Transverse colon (tissue), 4 donors: ENCODE measurements at places on chromosomes 4 and X. TPM values are rescaled to one million over a fixed set of nuclear protein-coding genes. Genes with fewer than 3 reads are reported as not detected.
A peak's percentile ranks its signal among the peaks of the same experiment; 100 is the strongest.

DNA sequence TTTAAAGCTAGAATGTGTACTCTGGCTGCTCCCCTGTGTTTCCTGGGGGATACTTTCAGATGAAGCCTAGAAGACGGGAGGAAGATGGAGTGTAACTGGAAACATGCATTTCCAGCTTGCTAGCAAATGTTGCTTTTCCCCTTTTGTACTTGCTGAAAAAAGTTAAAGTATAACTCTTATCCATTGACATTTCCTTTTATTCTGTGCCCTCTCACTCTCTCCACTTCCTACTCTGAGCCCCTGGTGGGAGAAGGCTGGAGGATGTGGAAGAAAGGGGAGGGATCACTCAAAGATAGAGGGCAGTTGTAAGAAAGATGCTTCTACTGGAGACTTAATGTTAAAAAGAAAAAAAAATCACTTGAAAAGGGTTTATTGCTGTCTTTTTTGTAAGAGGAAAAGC lies 396.5 kb downstream of the DTHD1 start:
- no peak for DNase-seq

DNA sequence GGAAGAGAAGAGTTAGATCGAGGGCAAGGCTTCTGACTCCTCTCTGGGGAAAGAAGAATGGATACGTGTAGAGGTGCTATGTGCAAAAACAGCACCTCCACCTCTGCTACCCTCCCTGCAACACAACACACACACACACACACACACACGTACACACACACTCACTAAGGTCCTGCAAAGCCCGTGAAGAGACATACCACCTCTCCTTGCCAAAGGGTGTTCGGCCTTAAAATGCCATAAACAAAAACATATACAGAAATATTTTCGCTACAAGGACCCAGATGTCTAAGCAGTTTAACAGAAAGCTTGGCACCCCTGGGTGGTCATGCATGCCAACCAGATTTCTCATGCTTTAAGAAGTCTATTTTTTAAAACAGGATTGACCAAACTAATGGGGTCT lies 1.5 kb downstream of the TIFA start:
- DNase-seq = no peak

GRCh38 chrX:130330706-130331105 lies 9.0 kb upstream of the SLC25A14 start:
- peak; percentile 47 for DNase-seq

DNA sequence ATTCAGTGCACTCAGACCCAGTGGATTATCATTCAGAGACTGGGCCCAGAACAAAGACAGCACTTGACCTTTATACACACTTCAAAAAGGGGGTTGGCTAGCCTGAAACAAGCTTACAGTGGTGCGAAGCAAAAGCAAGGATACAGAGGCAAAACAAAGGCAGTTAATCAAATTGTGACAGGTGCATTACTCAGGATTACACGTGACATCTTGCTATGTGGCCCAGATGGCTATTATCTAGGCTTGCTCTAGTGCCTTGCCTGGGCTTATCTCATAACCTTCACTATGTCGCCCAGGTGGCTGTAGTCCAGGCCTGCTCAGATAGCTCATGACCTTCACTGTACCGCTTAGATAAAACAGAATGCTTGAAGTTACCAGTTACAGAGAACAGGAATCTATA lies 1092.1 kb upstream of the PRKX start:
- no peak for DNase-seq

DNA sequence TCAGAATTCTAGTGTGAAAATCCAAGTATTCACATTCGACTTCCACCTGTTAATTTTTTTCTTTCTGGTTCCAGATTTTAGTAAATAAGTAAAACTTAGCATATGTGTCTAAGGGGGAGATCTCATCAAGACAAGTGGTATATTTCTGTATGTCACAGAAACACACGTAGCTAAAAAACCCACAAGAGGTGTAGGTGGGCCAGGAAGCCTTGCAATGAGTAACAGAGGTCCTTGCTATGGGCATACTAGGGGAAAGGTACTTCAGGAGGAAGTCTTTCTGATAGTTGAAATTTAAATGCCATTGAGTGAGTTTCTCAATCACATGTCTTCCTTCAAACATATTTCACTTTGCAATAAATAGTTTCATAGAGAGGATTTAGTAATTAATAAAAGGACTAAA lies 315.8 kb downstream of the MID1IP1 start:
- DNase-seq = no peak

- no peak for DNase-seq
Measured at GRCh38 chr4:143163614-143164013, 21.1 kb upstream of the USP38 start.

DNA sequence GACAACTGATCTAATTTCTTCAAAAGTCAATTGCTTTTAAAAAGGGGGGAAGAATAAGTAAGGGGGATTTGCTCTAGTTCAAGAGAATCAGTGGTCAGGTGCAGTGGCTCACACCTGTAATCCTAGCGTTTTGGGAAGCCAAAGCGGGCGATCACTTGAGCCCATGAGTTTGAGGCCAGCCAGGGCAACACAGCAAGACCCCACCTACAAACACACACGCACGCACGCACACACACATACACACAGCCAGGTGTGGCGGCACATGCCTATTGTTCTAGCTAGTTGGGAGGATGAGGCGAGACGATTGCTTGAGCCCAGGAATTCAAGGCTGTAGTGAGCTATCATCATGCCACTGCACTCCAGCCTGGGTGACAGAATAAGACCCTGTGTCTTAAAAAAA lies 9.6 kb downstream of the GRSF1 start:
- DNase-seq = no peak

GRCh38 chrX:102835504-102836146 lies 101.4 kb upstream of the RAB40AL start:
- no peak for DNase-seq

GRCh38 chr4:159240687-159241086 lies 137.8 kb downstream of the RAPGEF2 start:
- no peak for DNase-seq

DNA sequence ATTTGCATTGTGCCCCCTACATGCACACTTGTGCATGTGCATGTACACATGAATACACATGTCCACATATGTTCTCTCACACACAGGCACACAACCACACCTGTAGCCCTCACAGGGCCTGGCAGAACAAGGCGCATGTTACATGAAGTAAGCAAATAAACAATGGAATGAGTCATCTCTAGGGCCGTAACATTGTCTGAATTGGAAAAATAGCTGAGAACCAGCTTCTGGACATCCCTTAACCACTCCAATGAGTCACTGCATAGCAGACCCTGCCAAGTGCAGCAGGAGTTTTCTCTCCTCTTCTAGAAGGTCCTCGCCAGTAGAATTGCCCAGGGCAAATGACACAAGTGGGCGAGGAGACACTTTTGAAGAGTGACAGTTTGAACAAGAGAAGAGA lies 66.1 kb downstream of the MAGEA10 start:
- no peak for DNase-seq

DNA sequence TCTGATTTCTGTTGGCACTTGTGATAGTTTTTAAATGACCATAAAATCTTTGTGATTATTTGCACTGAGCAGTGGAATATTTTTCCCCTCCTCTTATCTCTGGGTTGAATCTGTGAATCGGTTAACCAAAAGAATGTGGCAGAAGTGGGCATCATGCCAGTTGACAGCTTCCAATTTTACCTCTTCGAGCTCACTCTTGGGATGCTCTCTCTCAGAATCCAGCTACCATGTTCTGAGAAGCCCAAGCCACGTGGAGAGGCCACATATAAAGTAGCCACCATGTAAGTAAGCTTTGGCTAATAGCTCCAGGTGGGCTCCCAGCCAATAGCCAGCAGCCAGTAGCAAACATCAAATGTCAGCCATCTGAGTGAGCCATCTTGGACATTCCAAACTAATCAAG lies 12.9 kb upstream of the WDR19 start:
- DNase-seq = no peak

- DNase-seq = no peak
Measured at GRCh38 chr4:77177199-77177598, 20.2 kb downstream of the CCNG2 start.

DNA sequence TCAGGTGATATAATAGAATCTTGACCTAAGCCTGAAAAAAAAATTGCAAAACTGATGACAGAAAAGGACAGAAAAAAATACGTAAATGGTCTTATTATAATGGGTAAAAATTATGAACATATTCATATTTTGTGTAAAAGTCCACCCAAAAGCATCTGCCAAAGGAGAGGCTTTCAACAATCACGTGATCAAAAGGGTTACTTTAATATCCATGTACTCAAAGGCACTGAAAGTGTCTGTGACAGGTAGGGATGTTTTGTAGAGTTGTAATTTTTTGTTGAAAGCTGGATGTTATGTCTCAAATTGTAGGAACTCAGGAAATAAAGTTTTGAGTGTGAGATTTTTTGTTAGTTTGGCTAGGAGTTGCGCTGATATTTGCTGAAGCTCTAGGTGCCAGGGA lies 144.8 kb upstream of the GALNTL6 start:
- DNase-seq = no peak

DNA sequence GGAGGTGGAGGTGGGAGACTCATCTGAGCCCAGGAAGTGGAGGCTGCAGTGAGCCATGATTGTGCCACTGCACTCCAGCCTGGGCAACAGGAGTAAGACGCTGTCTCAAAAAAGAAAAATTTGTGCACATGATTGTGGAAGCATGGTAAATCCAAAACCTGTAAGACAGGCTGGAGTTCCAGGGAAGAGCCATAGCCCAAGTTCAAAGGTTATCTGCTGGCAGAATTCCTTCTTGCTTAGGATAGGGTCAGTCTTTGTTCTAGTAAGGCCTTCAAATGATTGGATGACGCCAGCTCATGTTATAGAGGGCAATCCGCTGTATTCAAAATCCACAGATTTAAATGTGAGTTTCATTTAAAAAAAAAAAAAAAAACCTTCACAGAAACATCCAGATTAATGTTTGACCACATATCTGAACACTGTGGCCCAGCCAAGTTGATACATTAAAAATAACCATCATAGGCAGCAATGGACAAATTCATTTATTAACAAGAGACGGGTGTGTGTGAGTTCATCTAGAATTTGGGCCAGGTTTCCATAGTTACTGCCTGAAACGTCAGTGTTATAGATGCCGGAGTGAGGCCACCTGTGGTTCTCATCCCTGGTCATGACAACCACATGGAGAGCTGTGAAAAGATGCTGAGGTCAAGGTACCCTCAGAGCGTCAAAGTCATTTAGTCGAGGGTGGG lies 35.2 kb upstream of the SLC2A9 start:
- DNase-seq = no peak

- DNase-seq = no peak
Measured at GRCh38 chr4:112253382-112254000, 21.9 kb downstream of the AP1AR start.

GRCh38 chr4:37872310-37872988 lies 18.4 kb upstream of the TBC1D1 start:
- DNase-seq = no peak

DNA sequence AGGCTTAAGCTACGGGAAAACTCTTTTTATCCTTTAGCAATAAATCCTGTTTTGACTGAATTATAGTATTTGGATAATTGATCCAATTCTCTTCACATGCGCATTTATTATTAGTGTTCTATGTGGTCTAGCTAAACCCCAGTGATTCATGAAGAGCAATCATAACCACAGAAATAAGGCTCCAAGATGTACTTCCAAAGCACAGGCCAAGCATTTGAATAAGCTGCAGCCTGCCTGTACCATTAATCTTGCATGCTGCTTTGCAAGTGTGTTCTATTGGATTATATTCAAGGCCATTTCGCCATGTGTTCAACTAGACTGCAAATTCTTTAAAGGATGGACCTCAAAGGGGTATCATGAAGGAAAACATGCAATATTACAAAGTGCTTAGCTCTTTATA lies 385.2 kb upstream of the FAT1 start:
- no peak for DNase-seq

DNA sequence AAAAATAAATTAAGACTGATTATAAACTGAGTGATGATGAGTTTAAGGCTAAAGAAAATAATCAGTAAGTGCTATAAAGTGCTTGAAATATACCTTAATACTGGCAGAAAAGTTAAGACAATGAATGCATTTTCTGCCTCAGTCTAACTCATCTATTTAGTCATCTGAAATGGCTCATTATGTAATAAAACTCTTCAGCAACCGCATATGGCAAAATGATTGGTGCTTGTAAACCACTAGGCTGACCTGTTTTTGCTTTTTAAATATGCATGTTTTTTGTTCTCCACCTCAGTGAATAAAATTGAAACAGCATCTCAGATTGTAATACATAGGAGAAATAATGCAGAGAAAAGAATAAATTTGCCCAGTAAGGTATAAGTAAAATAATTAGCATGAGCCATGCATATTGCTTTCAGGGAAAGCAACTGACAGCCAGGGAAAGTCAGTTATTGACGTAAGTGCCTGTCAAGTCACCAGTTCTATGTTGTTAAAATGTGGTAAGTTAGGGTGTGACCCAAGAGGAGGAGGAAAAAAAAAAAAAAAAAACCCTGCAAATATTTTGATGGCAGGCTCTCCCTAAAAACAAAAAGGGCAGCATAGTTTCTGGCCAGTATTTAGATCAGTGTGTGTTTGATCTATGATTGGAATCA lies 167.5 kb downstream of the PALLD start:
- no peak for DNase-seq

DNA sequence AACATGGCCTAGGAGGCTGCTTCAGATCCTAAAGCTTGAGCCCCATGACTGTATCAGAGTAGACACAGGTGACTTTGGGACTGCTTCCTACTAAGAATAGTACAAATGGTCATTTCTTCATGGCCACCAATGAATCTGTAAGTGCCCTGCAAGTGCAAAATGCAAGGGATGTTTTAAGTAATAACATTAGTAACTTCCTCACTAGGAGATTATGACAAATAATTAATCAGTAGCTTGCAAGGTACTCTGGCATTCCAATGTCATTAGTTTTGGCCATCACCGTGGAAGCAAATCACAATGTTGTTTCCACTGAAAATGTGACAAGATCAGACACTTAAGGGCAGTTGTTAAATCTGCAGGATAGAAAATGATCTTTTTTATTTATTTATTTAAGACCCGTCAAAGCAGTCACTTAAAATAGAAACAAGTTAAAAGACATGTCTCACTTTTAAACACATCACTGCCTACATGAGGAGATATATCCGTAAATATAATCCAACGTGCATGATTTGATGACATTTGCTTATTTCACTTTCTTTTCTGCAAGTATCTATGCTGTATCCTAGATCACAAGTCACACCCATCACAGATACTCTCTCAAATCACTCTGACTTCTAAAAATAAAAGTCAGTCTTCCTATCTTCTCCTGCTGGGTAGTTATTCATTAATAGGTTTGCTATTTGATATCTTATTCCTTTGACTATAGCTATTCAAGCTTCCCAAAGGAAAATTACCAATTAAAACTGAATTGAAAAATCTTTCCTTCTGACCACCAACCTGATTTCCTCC lies 400.6 kb downstream of the IL15 start:
- no peak for DNase-seq

- no peak for DNase-seq
Measured at GRCh38 chr4:78418406-78418805, 133.2 kb upstream of the ANXA3 start.

- DNase-seq = no peak
Measured at GRCh38 chr4:189129044-189129694, 811.5 kb upstream of the FRG1 start.

SSX2 gene
- not detected for total RNA-seq

CAPN6 gene
- 1.8 TPM for total RNA-seq

SPATA18 gene
- total RNA-seq = 11.2 TPM

CPZ gene
- total RNA-seq = 0.96 TPM

GPM6B gene
- total RNA-seq = 7.6 TPM

PIN4 gene
- 8.1 TPM for total RNA-seq

CC2D2A gene
- 5.6 TPM for total RNA-seq

PAGE1 gene
- not detected for total RNA-seq

USP17L15 gene
- total RNA-seq = not detected

NLGN4X gene
- total RNA-seq = 1.5 TPM

SEL1L3 gene
- 128 TPM for total RNA-seq

NALF2 gene
- total RNA-seq = not detected

ZMAT1 gene
- 8.1 TPM for total RNA-seq

MSX1 gene
- total RNA-seq = not detected

PNMA5 gene
- not detected for total RNA-seq

PDCL2 gene
- not detected for total RNA-seq

ADH4 gene
- total RNA-seq = not detected
